ENCODE measurements at places on chromosomes 1 and 21.

- DNase-seq, result no peak
These were observed 797.3 kb downstream of the PLA2G4A start for GRCh38 chr1:187626056-187626455.

DNA sequence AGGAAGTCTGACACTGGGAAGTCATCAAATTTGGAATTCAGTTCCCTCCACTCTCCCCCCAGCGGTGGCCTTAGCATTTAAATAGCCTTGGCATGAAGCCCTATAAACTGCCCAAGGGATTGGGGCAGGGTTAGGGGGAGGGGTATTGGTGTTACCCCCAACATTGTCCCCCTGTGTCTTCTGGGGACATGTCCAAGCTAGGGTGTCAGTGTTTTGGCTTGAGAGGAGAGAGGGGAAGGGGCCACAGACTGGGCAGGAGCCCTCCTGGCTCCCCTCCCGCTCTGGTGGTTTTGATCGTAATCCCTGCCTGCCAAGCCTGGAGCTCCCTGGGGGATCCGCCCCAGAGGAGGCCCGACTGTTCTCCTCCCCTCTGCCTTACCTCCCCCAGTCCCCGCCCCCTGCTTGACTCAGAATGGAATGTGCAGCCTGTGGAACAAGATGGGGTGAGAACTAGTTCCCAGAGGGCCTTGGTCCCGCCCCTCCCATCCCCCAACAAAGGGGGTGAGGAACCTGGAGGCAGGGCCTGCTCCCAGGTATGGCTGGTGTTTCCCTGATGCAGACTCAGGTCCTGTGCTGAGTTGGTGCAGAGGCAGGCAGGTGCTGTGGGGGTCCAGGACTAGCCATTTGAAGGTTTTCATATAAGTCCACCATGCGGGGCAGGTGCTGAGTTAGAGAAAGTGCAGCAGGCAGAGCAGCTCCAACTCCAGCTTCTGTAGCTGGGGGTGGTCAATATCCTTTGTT is 7.4 kb downstream of the SOX13 start:
- DNase-seq, result peak; percentile 21

GRCh38 chr1:200668514-200669313 is 993 bp downstream of the DDX59 start:
- DNase-seq, result no peak

GRCh38 chr1:165645654-165646366 is 14.8 kb downstream of the MGST3 start:
- no peak for DNase-seq

- no peak for DNase-seq
These were observed 126.5 kb downstream of the C1orf94 start for GRCh38 chr1:34303218-34303617.
